ENCODE measurements at places on chromosomes 5 and 9.

DNA sequence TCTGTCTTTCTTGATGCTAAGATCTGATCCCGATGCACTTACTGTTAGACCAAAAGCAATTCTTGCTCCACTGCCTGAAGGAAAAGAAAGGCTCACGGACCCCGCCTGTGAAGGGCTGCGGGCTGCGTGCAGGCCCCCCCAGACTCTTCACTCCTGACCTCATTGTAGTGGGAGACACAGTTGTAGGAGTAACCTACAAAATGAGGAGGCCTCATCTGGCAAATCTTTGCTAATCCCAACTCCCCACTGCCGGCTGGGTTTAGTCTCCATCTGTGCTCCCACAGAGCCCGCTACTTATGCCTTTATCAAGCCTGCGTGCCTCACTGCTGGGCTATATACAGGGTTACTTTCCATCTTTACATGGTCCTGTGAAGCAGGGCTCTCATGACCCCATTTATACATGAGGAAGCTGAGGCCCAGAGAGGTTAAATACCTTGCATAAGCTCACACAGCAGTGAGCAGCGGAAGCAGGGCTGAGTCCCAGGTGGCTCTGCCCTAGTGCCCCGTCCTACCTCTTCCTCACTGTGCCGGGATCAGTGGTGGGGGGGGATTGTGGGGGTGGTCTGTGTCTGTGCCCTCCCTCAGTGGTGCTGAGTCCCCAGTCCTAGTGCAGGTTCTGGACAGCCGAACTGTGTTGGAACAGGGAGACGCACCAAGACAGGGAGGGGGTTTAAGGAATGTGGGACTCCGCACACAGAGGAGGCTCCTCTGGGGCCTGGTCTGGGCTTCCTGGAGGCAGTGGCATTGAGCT lies 43.9 kb upstream of the RNF130 start:
- DNase-seq = no peak

GRCh38 chr9:85716031-85716877 lies 25.5 kb downstream of the AGTPBP1 start:
- DNase-seq = no peak

DNA sequence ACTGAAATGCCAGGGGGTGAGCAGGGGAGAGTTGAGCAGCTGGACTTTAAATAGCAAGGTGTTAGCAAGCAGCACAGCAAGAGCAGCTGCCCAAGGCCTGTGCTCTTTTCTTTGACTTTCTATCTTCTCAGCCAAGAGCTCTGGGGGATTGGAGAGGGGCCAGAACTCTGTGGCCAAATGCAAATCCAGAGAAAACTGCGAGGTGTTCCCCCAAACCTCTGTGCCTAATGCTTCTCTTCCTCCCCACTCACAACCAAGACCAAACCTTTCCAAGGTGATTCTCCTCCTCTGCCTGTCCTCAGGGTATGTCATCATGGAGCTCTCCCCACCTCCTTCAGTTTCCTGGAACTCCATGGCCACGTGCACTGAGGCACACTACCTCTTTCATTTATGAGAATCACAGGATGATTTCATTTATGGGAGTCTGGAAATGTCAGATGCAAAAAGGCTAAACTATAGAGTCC lies 118.7 kb upstream of the WWC1 start:
- no peak for DNase-seq

- DNase-seq = no peak
These were observed 212.5 kb downstream of the DEPDC1B start for GRCh38 chr5:60487476-60487875.

DNA sequence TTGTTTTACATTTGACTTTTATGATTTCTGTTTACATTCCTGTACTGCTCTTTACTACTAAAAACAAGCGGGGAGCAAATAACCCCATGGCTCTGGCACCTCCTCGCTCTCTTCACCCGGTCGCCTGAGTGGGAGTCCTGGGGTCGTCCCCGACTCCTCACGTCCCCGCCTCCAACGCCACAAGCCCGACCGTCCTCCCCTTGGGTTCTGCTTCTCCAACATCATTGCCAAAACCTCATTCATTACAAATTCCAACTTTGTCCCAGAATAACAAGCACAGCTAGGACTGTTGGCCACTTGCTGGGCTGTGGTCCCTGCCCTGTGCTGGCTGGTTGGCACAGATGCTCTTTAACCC lies 35.1 kb downstream of the MRPL36 start:
- DNase-seq = no peak

- no peak for DNase-seq
These were observed 10.4 kb downstream of the SPARC start for GRCh38 chr5:151676314-151676712.

- no peak for DNase-seq
These were observed 170.3 kb downstream of the ENTREP1 start for GRCh38 chr9:69495296-69495695.

GRCh38 chr9:97853056-97853843 lies at the start of gene FOXE1:
Gene FOXE1, plus strand, starts transcription at chr9:97853226. Its CDS starts 689 bp downstream, at chr9:97853915.
- DNase-seq = no peak

DNA sequence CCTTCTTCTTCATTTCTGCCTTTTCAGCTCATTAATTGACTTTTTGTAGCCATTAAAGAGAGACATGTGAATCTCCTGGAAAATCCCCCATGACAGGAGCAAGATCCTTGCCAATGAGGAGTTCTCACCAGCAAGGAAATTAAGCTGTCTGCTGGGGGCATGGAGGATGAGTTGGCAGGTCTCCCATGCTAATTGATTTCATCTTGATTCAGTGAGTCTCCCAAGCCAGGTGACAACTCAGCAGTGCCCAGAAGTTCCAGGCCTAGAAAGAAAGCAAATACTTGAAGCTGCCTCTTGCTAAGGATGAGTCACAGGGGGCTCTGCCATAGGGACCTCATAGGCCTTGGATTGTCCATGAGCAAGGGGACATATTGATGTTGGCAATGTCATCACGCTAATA lies 30.0 kb upstream of the ADRA1B start:
- no peak for DNase-seq

DNA sequence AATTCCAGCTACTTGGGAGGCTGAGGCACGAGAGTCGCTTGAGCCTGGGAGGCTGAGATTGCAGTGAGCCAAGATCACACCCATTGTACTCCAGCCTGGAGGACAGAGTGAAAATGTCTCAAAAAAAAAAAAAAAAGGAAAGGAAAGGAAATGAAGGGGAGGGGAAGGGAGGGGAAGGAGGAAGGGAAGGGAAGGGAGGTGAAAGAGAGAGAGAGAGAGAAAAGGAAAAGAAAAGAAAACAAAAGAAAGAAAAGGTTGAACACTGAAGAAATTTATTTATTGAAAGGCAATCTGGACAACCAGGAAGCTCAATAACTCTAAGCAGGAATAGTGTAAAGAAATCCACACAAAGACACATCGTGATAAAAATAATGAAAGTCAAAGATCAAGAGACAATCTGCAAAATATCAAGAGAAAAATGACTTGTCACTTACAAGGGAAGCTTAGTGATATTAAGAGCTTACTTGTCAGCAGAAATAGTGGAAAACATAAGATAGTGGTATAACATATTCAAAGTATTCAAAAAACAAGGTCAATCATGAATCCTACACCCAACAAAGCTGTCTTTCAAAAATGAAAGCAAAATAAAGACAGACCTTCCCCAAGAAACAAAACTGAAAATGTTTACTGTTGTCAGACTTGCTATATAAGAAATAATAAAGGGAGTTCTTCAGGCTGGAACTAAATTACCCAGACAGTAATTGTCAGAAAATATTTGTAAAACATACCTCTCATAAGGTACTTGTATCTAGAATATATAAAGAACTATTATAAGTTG lies 10.9 kb upstream of the RIMOC1 start:
- DNase-seq = no peak

GRCh38 chr5:140020601-140021177 lies 22.4 kb downstream of the NRG2 start:
- no peak for DNase-seq

GRCh38 chr9:126687930-126688461 lies 74.3 kb downstream of the LMX1B start:
- no peak for DNase-seq

- no peak for DNase-seq
These were observed 8.0 kb downstream of the C9 start for GRCh38 chr5:39356263-39356662.

- DNase-seq = no peak
These were observed 251.2 kb downstream of the PLK2 start for GRCh38 chr5:58208674-58209073.

DNA sequence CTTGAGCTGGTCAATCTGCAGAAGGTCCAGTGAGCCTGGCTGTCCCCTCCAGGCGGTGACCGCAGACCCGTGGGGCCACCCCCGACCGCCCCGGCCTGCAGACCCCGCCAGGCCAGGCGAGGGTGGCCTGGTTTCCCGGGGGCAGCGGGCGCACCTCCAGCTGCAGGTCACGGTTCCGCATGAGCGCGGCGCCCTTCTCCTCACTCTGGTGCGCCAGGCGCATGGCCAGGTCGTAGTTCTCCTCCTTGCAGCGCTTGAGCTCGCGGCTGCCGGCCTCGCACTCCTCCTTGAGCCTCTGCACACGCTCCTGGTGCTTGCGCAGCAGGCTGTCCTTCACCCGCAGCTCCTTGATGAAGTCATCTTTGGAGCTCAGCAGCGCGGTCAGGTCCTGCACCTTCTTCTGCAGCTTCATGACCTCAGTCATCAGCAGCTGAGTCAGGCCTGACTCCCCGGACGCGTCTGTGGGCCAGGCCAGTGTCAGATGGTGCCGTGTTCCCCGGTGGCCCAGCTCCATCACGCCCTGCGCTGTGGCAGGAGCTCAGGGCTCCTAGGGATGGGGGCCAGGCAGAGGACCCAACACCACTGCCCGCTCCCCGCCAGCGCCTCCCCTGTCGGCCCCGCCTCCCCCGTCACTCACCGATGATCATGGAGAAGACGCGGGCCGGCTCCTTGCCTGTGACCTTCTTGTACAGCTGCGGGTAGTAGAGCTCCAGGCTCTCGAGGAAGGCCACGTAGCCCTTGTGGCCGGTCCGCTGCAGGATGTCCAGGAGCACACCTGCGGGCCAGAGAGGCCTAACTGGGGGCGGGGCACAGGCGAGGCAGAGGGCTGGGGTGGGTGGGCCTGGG lies 2.6 kb downstream of the CARD9 start:
- no peak for DNase-seq

DNA sequence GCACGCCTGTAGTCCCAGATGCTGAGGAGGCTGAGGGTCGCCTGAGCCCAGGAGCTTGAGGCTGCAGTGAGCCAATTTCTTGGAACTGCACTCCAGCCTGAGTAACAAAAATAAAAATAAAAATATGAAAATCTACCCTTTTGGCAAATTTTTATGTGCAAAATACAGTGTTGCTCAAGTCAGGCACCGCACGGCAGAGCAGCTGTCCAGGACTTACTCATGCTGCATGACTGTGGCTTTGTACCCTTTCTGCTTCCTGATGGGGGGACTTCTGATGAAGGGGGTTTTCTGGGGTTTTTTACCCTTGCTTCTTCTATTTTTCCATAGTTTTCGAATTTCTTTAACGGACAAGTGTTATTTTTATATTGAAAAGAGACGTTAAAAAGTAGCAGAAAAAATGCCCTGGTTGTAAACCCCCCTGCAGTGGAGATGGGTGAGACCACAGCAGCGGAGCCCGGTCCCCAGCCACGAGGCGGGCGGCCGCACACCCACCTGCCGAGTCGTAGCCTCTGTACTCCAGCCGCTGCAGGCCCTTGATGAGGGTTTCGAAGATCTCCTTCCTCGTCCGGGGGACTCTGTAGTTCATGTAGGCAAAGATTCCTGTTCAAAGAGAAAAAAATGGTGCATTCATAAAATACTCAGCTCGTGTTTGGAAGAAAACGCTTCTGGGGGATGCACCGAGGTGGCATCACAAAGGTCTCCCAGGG lies 15.0 kb downstream of the GFPT2 start:
- no peak for DNase-seq

DNA sequence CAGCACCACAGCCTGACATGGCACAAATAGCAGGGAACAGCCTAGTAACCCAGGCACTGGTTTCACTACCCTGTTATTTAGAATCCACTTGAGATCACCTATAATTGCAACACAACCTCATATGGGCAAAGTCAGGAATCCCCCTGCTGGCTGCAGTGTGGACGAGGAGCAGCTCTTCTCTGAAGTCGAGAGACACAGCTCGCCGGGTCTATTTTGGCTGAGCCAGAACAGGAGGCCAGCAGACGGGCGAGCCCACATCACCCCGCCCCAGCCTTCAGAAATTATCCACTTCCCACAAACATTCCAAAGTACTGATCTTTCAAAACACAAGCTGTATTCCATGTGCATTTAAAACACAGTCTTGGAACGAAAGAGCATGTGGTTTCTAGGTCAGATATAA lies 179.0 kb downstream of the ROR2 start:
- DNase-seq = no peak

DNA sequence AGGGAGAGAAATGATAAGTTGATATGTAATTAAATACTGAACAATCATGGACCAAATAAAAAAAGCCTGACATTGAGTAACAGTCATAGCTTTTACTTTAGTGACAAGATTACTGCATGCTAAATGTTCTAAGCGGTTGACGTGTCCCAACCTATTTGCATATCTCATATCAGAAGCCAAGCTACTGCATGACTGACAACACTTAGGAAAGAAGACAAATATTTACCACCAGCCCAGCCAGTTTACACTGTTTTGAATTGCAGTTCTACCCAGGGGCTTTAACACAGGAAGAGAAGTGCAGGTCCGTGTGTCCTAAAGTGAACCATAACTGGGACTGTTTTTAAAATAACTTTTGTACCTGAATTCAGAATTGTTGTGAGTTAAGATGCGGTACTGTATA lies 219.9 kb downstream of the PRDM9 start:
- DNase-seq = no peak

DNA sequence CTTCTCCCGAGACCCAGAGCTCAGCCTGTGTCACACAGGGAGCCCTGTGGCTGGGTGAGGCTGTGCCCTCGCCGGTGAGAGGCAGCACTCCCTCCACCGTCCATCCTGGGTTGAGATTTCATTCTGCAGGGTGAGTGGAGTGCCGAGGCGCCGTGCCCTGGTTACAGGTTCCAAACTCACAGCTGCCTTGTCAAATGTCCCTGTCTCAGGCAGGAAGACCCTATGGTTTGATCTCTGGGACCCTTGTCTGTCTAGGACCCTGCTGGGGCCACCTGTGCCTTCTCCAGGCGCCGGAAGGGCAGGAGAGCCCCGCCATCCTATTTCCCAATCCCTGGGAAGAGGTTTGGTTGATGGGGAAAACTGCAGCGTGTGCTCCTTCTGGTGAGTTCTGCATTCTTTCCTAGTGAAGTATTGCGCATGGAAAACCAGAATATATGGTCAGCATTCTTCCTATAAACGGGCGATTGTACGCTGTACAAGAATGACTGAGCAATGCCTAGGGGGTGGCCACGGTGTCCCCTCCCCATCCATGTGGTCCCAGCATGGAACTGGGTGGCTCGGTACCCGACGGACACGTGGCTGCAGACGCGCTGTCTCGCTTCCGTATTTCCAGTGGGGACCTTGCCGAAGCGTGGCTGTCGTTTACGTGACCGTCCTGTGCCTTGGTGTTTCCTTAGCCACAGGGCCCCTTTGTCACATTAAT lies 95.9 kb upstream of the COL5A1 start:
- peak; percentile 14 for DNase-seq

All from GM12892 (cell line).